ENCODE measurements at places on chromosomes 5 and 9.
A peak's percentile ranks its signal among the peaks of the same experiment; 100 is the strongest.

DNA sequence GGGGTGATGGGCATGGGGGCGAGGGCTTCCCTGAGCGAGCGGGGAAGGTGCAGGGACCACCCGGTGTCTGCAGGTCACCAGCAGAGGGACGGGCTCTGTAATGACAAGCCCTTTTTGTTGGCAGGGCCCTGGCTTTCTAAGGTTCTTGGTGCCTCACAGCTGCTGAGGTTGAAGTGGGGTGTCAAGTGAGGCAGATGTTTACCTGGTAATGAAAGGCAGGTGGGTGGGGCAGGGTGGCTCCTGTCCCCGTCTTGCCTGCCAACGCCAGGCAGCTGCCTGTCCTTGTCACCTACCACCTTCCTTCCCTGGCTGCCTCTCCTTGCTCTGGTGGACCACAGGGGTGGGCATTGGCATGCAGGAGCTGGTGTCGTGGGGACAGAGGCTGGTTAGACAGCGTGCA, 41.0 kb upstream of the SEMA4D start:
- peak; percentile 21 for DNase-seq

DNA sequence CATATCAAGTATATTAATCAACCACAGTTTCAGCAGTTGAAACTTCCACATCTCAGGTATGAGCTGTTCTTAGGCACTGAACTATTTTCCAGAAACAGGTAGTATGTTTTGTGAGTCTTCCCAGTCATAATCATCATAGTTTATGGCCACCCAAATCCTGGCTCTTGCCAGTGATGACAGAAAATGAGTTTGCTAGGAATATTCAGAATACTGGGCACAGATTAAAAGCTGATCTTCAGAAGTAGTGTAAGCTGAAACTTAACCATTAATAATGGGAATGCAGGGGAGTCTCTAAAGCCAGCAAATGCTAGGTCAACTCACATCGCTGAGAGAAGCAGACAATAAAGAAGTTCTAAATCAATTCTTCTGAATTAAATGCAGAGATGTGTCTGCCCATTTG, 64.5 kb downstream of the PLPP1 start:
- DNase-seq, result no peak

GRCh38 chr5:53041071-53041692, 52.0 kb downstream of the ITGA2 start:
- DNase-seq, result no peak

DNA sequence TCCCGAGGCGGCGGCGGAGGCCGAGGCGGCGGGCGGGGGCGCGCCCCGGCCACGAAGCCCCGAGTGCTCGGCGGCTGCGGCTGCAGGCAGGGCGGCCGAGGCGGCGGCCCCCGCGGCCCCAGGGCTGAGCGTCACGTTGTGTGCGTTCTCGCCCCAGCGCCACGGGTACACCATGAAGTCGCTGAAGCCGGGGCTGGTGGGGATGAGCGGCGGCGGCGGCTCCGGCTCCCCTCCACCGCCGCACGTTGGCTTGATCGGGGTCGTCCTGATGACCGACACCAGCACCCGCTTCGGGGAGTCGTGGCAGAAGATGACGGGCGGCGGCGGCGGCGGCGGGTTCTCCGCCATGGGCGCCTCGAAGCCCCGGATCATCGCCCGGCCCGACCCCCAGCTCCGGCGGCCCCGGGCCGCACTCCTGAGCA, 498 bp downstream of the ZNF367 start:
- no peak for DNase-seq

GRCh38 chr5:171152382-171152781, 156.7 kb upstream of the TLX3 start:
- no peak for DNase-seq

GRCh38 chr9:77575785-77576184, 72.3 kb downstream of the GNA14 start:
- no peak for DNase-seq

DNA sequence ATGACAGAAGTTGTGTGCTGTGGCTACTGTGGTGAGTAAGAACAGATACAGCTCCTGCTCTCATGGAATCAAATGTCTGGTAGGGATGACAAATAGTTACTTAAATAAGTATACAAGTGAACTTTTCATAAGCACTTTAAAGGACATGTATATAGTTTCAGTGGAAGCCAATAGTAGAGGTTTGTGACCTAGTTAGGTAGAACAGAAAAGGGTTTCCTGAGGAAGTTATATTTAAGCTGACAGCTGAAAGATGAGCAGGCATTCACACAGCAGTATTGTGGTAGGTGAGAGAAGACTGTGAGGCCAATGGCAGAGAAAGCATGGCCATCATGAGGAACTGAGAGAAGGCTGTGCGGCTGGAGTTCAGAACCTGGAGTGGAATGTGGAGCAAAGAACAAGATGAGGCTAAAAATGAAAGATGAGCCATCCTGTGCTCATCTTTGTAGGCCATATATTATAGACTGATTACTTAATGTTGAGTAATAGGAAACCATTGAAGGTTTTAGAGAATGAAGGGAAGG, 15.4 kb downstream of the FAM174A start:
- DNase-seq, result no peak

- DNase-seq, result no peak
Measured at GRCh38 chr9:125460346-125460745, 198.7 kb downstream of the GAPVD1 start.

DNA sequence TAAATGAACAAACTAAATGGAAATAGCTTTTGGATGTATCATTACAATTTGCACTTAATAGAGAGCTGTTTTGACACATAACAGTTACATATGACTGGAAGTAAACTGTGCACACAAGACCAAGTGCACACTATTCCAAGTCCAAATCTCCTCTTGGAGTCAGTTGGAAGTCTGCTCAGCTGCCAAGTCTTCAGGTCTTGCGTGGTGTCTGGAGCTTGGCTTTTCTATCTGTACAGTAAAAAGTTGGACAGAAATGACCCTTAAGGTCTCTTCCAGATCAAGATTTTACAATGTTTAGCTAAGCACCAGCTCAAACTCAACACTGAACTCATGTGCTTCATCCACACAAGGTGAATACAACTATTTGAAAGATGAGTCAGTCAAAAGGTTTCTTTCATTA, 456.9 kb downstream of the RASEF start:
- DNase-seq, result no peak

DNA sequence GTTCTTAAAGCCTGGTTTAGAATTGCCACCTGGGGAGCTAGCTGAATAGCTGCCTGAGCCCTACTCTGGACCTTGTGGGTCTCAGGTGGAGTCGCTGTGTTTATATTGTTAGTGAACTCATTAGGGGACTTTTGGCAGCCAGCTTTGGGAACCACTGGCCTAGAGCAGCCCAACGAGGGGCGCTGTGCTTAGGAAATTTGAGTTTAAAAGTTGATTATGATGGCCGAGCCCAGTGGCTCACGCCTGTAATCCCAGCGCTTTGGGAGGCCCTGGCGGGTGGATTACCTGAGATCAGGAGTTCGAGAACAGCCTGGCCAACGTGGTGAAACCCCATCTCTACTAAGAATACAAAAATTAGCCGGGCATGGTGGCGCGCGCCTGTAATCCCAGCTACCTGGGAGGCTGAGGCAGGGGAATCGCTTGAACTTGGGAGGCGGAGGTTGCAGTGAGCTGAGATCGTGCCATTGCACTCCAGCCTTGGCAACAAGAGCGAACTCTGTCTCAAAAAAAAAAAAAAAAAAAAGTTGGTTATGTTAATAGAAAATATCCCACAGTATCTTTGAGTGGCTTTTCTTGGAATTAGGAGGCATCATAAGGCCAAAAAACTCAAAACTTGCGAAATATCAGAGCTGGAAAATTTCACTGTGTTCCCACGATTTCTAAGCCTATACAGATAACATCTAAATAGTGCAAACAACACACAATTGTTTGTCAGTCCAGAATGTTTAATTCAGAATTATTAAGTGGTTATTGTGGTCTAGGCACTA, 809 bp downstream of the MCCC2 start:
- no peak for DNase-seq

GRCh38 chr9:27278374-27278773, 18.6 kb downstream of the EQTN start:
- no peak for DNase-seq

DNA sequence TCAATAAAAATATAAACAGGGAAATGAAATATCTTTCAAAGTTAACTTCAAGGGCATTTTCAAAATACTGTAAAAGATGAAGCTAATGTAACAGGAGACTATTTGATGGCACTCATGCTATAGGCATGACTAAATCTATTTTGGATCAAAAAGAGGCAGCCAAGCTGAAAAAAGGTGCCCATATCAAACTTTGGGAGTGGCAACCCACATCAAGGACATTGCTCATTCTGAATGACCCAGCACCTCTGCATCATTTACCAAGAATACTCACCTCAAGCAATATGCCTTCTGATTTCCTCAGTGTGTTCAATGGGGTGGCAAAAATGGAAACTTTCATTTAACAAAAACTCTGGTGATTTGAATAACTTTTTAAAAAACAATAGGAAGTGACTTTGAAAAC, 853.3 kb downstream of the TLE1 start:
- no peak for DNase-seq

DNA sequence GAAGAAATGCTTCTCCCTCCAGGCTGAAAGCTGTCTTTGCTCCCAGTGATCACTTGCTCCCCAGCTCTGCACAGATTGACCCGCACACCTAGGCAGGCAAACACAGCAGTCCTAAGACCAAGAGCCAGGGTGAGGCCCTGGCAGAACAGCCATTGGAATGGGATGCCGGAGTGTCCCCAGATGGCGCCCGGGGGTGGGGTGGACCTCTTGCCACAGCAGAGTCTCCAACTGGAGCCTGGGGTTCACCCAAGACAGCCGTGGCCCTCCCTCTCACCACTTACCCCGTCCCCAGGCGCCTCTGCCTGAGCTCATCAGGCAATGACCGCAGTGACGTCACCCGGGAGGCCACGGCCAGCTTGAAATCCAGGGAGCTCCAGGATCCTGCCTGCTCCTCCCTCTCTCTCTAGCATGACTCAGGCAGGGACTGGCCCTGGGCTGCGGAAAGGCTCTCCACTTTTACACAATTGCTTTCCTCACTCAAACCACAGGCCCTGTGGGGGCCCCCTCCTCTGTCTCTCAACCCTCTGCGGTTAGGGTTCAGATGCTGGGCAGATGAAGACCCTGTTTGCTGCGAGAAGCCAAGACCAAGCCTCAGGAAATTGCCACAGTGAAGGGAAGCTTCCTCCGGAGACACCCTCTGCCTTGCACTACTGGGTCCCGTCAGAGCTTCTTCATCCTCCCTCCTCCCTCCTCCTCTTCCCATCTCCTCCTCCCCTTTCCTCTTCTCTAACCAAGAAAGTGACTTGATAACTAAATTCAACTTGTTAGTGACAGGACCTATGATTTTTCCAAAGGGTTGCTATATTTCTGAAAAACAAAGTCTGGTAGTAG, 24.3 kb upstream of the PTGES start:
- DNase-seq, result no peak

DNA sequence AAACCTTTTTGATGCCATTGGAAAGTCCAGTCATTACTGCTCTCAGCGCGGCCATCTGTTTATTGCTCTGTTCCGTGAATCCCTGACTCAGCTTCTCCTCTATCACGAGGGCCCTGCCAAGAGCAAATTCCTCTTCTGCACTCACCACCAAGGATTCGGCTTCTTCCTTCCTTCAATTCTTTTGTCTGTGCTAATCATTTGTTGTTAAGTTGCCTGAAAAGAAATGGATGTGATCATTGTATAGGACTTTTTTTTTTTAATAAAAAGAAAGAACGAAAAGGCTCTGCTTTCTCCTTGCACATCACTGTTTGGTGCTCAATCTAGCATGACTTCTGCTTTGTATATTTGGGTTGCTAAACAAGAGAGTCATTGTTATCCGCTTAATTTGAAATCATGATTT, 128.7 kb upstream of the PIK3R1 start:
- DNase-seq, result no peak

DNA sequence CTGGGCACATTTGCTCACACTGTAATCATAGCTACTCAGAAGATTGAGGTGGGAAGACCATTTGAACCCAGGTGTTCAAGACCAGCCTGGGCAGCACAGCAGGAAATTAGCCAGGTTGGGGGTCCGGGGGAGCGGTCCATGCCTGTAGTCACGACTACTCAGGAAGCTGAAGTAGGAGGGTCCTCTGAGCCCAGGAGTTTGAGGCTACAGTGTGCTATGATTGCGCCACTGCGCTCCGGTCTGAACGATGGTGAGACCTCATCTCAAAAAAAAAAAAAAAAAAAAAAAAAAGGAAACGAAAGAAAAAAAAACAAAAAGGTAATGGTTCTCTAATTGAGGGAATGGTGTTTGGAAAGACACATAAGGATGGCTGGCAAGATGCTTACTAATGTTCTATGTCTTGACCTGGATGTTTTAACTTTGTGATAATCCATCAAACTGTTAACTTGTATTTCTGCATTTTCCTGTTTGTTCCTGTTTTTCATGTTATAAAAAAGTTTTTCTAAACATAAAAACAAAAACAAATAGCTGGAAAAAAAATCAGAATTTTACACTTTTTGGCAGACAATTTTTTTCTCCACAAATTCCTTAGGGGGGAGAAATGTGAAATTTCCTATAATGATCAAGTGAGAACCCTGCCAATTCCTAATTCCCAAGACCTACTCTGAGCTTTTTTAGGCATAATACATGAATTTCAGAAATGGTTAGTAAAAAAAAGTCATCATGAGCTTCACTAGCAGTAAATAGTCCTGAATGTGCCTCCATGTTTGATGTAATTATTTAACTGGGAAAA, 96.9 kb downstream of the DENND1A start:
- DNase-seq, result no peak

GRCh38 chr5:14081791-14082190, 61.4 kb upstream of the TRIO start:
- DNase-seq, result no peak

GRCh38 chr9:97412626-97413385, 910 bp downstream of the TDRD7 start:
- no peak for DNase-seq

GRCh38 chr9:123614306-123615263, 258.6 kb downstream of the CRB2 start:
- DNase-seq, result peak; percentile 58

DNA sequence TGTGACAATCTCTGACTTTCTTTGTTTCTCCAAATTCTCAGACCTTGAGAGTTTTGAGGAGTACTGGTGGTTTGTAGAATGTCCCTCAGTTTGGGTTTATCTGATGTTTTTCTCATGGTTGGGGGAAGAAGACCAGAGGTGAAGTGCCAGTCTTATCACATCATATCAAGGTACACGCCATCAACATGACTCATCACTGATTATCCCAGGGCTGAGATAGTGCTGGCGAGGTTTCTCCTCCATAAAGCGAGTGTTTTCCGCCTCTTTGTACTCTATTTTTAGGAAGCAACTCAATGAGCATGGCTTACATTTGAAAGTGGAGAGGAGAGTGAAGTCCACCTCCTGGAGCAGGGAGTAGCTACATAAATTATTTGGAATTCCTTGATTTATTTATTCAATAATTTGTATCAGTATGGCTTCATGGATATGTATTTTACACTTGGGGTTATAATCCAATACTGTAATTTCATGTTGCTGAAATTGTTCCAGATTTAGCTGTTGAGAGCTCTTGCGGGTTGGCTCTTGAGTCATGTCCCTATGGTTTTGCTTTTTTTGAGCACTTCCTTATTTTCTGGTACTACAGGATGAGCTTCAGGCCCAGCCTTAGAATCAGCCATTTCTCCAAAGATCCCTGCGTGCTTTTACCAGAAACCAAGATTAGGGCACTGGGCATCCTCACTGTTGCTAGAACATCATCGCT, 23.9 kb downstream of the DCANP1 start:
- DNase-seq, result no peak

GRCh38 chr5:180396926-180397325, 43.8 kb upstream of the GFPT2 start:
- DNase-seq, result no peak
